Activated naive CD8-positive, alpha-beta T cell treated with anti-CD3 and anti-CD28 coated beads, Interleukin-2, amount 50 U/mL, for 16 hours (primary cell): ENCODE measurements at places on chromosomes 5 and 9.

DNA sequence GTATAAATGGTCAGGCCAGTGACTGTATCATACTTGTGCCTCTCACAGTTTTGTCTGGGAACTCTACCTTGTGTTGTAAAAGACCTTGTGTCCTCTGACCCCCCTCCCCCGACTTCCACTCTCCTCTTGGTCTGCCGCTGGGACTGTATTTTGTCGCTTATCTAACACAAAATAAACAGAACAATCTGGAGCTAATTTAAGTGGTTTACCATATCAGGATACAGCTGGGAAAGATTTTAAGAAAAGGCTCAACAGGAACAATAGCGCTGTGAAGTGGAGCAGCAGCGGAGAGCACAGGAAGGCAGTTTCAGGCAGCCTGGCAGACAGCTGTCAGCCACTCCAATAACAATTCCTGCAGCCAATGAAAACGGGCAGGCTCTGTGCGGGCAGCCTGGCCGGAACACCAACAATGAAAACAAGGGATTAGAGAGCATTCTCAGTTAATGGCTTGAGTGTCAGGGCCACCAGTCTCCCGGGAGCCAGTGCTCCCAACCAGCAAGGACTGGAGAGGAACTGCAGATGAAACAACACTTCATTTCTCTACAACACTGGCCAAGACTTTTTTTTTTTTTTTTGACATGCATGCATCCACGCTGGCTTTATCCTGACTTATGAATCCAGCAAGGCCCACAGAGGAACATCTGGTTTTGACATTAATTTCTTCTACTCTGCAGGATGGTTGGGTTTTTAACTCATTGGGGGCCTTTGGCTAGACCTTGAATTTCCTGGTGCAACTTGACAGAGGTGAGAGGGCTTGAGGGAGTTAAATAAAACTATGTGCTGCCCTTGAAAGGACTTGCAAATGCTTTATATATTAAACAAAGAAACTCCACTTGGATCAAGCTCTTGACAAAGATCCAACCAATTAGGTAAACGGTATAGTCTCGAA, 76.7 kb downstream of the ARSB start:
- DNase-seq = no peak

DNA sequence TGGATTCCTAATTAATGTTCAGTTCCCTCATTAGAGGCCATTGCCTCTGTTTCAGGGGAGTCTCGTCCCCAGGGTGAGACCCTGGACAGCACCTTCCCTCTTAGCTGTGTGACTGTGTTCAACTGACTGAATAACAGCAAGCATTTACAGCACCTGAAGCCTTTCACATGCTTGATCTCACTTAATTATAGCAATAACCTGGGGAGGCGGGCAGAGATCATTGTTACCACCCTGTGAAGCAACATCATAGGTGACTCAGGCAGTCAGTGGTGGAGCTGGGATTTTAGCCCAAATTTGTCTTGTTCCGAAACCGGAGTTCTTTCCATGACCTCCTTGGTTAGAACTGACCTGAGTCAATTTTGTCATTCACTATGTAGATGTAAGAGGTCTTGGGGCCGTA, 105.2 kb upstream of the RAD23B start:
- no peak for DNase-seq

DNA sequence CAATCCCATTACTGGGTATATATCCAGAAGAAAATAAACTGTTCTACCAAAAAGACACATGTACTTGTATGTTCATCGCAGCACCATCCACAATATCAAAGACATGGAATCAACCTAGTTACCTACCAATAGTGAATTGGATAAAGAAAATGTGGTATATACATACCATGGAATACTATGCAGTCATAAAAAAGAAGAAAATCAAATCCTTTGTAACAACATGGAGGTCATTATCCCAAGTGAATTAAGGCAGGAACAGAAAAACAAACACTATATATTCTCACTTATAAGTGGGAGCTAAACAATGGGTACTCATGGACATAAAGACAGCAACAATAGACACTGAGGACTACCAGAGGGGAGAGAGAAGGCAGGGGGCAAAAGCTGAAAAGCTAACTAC, 67.7 kb downstream of the NR2F1-AS1 start:
- no peak for DNase-seq

- DNase-seq = no peak
Measured at GRCh38 chr5:60436518-60436917, 263.4 kb downstream of the DEPDC1B start.

DNA sequence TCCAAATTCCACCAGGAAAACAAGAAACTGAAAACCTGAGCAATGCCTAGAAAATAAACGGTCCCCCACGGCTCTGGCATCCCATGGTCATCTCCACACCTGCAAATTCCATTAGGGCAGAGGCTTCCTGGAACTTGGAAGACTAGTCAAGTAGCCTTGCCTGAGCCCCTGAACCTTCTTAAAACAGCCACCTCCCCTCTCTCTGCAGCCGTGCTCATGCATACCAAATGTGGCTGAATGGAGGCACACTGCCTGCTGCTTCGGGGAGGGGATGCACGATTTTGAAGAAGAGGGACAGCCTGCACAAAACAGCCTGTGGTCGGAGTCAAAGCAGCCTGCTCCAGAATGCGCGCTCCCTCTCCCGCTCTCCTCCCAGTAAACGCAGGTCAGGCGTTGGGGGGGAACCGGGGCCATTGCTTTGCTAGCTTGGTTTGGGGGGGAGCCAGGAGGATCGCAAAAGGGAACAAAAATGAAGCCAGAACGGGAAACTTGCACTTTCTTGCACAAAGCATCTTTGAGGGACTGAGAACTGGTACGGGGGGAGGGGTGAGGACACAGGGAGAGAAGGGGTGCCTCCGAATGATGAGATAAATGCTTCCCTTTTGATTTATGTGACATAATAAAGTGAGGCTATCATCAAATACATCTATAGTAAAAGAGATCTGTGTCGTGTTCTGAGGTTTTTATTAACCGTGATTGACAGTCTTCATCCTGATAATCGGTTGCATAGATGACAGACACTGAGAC, at the start of gene TRPM3:
Gene TRPM3, minus strand, starts transcription at position 347 of the 747 bp plus-strand sequence. Its CDS starts 267 bp downstream, at position 80.
- no peak for DNase-seq

DNA sequence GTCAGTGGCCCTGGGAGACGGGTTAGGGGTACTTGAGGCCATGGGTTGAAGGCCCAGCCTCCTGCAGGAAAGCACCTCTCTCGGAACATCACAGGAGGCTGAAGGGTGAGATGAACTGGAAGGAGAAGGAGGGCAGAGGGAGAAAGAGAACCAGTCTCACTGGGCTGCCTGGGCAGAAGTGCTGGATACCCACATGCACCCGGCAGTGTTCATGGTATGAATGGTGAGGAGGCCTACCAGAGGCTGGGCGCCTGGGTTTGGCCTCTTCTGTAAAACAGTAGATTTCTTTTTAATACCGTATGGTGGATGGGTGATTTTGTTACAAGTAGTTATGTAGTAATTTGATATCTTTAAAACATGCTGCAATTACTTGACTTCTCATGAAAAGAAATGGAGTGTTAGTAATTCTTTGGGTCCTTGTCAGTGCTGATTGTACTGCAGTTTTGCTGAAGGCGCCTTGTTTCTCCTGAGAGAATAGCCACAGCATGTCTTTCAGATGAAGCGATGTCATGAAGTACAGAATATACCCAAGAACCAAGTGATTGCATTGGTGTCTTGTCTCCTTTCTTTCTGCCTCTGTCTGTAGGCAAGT, 258.6 kb downstream of the FANCC start:
- no peak for DNase-seq
